Activated CD8-positive, alpha-beta T cell treated with anti-CD3 and anti-CD28 coated beads, Interleukin-2, amount 10 ng/mL, durations not matched to agents 7 days and 5 days (primary cell): ENCODE measurements at places on chromosomes 6 and 20.

- peak; percentile 27 for DNase-seq
Observed at GRCh38 chr6:8006208-8006607, 58.0 kb downstream of the BLOC1S5 start.

- DNase-seq, result no peak
Observed at GRCh38 chr20:56358070-56358469, 704 bp upstream of the FAM210B start.

DNA sequence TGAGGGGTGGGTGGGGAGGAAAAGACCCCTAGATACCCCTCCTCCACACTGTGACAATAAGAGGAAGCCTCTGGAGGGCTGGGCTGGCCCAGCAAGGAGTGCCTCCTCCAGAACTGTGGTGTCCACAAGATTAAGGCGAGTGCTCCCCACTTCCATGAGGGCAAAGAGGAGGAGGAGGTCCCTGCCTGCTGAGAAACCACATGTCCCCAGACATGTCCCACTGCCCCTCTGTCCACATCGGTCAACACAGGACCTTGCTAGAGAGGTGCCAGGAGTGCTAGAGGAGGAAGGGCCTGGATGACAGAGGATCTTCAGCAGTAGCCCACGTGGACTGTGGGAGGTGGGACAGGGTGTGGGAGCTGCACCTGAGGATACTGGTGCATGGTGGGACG is 3.1 kb downstream of the RAET1G start:
- no peak for DNase-seq

- no peak for DNase-seq
Observed at GRCh38 chr20:9134346-9134745, 65.5 kb downstream of the PLCB4 start.

DNA sequence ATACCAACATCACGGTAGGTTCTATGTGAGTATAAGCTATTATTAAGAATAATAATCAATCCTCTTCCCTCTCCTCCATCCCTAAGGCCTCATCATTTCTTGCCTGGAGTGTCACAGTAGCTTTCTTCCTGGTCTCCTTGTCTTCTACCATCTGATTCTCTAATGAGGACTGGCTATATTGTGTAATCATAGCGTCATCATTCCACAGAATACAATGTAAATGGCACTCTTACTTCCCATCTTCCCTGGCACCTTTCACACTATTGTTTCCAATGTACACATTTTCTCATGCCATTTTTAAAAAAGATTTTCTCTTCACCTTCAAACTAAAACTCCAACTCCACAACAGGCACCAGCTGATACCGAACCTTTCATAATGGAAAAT is 2.2 kb upstream of the BTN3A2 start:
- no peak for DNase-seq

DNA sequence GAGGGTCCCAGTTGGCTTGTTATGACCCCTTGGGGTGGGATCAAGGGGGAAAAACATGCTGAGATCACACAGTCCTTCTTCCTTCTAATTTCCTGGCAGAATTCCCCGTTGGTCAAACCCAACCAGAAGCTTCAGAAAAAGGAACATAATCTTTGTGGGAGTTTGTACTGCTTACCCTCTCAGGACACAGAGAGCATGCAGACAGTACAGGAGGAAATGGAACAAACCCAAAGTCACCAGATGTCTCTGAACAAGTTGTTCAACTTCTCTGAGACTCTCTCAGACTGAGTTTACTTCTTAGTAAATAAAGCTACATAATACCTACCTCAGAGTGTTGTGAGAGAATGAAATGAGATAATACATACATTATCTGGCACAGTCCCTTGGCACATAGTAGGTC is 181.1 kb upstream of the TSHZ2 start:
- DNase-seq, result no peak

- no peak for DNase-seq
Observed at GRCh38 chr6:52872031-52872430, 31.4 kb upstream of the GSTA5 start.

- no peak for DNase-seq
Observed at GRCh38 chr20:61349447-61350165, 97.5 kb downstream of the CDH4 start.

DNA sequence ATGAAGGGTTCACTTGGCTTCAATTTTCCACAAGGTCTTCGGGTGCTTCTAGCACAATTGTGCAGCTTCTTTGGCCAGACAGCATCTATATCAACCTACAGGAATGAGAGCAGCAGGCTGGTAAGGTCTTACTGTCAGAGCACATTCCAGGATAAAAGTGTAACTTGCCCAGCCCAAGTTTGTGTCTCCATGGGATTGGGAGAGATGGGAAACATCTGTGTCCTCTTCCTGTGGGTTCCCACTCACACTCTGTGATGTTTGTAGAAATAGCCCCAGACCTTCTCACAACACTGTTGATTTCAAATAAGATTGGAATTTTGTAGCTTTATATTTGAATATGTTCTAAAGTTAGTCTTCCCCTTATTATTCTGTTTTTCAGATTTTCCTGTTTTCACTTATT is 83.4 kb upstream of the RGS17 start:
- DNase-seq, result no peak

DNA sequence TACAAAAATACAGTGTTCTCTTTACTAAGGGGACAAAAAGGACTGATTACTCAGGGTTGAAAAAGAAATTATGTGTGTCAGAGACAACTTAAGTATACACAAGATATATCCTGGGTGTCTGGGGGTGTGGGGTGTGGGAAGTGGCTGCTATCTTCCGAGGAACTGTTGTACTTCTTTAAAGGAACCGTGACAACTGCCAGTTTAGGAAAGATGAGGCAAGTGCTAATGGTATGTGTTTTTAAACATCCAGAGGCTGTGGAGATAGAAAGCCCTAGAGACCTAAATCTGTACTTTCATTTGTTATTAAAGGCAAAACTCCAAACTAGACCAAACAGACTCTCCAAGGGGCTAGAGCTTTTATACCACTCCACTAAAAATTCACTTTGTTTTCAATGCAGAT is 95.6 kb downstream of the SNAP25 start:
- DNase-seq, result no peak
